ENCODE measurements at places on chromosomes 2 and 18. TPM values are rescaled to one million over a fixed set of nuclear protein-coding genes. Genes with fewer than 3 reads are reported as not detected.

DNA sequence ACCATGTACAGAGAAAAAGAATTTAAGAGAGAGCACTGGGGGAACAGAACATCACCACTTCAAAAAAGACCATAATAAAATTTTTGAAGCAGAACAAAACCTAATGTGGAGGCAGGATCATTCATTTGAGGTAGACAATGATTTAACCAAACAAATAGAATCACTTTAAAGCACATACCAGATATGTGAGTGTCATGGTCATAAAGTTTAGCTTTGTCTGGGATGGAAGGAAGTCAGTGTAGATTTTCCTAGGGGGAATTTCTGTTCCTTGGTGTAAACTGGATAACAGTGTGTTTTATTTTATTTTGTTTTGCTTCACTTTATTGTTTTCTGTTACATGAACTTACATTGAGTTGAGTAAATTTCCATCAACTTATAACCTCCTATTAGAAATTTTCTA lies 120.8 kb downstream of the CRIM1 start:
- DNase-seq = no peak
- H3K36me3 ChIP-seq = peaks cover 95% of the 10 kb centered on the region
- H3K4me3 ChIP-seq = no peak overlapping the region
- peaks cover 51% of the 10 kb centered on the region for H3K4me1 ChIP-seq

The EN1 gene
- total RNA-seq = 0.29 TPM

DNA sequence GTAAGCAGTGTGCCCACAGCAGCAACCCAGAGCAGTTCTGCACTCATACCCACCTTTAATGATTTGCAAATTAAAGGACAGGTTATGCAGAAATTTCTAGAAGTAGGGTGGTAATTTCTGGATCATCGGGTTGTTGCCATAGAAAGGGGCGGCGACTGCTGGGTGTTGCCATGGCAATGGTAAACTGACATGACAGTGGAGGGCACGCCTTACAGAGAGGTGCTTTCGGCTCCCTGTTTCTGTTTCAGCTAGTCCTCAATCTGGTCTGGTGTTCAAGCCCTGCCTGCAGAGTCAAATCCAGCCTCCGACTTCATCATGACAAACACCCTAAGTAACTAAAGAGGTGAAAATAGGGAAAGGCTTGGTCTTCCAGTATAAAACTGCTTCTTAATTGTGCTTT lies 667.7 kb downstream of the SOCS6 start:
- H3K36me3 ChIP-seq = no peaks in the 10 kb centered on the region
- H3K4me1 ChIP-seq = no peaks in the 10 kb centered on the region
- H3K27me3 ChIP-seq = no peaks in the 10 kb centered on the region
- H3K4me3 ChIP-seq = no peak overlapping the region
- DNase-seq = no peak

GRCh38 chr2:29844713-29845326 lies 76.6 kb downstream of the ALK start:
- H3K4me3 ChIP-seq = no peak overlapping the region
- DNase-seq = no peak
- H3K27me3 ChIP-seq = peaks cover 15% of the 10 kb centered on the region
- no peaks in the 10 kb centered on the region for H3K4me1 ChIP-seq

GRCh38 chr2:102252236-102252635 lies 59.1 kb upstream of the IL1RL1 start:
- H3K27me3 ChIP-seq = no peaks in the 10 kb centered on the region
- H3K4me1 ChIP-seq = peaks cover 4% of the 10 kb centered on the region
- H3K27ac ChIP-seq = no peak overlapping the region

The TRIM54 gene
- not detected for total RNA-seq

DNA sequence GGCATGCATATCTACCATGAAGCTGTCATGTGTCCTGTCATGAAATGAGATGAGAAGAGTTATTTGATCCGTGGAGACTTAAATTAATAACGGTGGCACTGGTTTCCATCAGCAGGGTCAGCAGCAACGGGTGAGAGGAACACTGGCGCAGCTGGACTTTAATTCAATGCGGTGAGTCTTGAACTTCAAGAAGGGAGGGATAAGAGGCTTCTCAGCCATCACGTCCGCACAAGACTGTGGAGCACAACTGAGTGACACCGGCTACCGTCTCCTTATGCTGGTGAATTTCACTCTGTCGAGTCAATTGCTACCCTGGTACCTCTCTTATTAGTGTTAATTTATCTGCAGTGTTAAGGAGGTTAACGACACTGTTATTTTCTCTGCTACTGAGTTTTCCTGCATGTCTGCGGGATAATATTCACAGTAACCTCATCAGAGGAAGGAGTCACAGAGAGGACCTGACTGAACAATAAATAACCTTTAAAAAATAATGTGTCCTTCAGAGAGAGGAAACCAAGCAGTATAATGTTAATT lies 236.8 kb downstream of the EPHA4 start:
- no peaks in the 10 kb centered on the region for H3K27me3 ChIP-seq
- no peaks in the 10 kb centered on the region for H3K4me1 ChIP-seq
- no peak for DNase-seq
- no peak overlapping the region for H3K4me3 ChIP-seq

- peaks cover 7% of the 10 kb centered on the region for H3K4me1 ChIP-seq
- H3K36me3 ChIP-seq = no peaks in the 10 kb centered on the region
- no peak overlapping the region for H3K4me3 ChIP-seq
- no peak for DNase-seq
- peaks cover 5% of the 10 kb centered on the region for H3K27me3 ChIP-seq
- no peak overlapping the region for H3K27ac ChIP-seq
Measured at GRCh38 chr2:28539118-28539541, 43.3 kb downstream of the PLB1 start.

DNA sequence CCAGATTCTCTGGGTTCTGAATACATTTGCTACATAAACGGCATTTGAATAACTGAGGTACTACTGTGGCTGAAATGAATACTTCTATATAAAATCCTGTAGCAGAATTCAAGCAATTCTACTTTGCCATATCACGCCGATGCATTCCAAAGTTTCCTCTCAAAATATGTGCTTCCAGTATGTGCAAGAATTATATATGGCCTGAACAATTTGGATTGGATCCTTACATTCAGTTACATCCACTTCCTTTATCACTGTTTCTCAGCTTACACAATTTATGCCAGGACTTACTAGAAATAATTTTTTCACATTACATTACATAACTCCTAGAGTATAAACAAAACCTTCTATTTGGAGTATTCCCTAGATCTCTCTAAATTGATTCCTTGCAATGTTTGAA lies 46.3 kb upstream of the STAT4 start:
- no peak overlapping the region for H3K27ac ChIP-seq
- no peaks in the 10 kb centered on the region for H3K27me3 ChIP-seq
- H3K4me1 ChIP-seq = peaks cover 2% of the 10 kb centered on the region
- no peak for DNase-seq

The EFHD1 gene
- 2.4 TPM for total RNA-seq

The TXNDC2 gene
- 0.36 TPM for total RNA-seq

The KIF5C gene
- 0.36 TPM for total RNA-seq

DNA sequence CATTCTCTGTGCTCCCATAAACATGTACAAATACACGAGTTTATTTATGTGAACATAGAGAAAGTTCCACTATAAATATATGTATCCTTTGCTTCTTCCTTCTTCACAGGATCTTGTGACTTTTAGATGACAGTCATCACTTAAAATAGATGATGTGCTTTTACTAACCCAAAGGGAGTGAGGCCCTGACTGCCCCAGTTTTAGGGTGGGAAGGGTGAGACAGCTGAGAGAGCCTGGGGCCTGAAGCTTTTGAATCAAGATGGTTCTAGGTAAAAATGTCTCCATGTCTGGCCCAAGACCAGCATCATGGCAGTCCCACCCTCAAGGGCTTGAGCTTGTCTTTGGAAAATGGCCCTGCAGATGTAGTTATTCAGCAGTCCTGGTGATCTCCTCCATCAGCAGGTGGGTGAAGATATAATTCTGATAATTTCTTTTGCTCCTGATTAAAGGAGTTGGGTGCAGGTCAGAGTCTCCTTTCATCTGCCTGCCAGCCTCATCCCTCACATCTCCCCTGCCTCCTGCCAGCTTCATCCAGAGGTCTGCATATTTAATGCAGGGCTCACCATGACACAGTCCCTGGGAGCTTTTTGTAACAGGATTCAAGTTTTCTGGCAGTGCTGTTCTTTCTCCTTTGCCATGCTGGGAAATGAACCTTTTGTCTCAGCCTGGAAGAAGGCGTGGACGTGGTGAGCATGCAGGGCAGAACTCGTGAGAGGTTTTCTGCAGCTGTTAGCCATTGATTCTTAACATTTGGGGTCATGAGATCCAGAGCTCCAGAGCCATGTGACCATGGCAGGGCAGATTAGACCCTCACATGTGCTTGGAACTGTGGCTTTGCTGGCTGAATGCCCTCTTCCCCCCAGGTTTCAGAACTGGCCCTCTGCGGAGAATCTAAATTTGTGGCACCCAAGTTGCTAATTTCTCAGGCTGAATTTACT lies 2.7 kb downstream of the HRH4 start:
- no peaks in the 10 kb centered on the region for H3K36me3 ChIP-seq
- no peaks in the 10 kb centered on the region for H3K27me3 ChIP-seq
- H3K4me3 ChIP-seq = no peak overlapping the region
- H3K4me1 ChIP-seq = no peaks in the 10 kb centered on the region
- no peak overlapping the region for H3K27ac ChIP-seq

All from osteoblast (primary cell).